ENCODE measurements at places on chromosomes 6 and 20. TPM values are rescaled to one million over a fixed set of nuclear protein-coding genes. Genes with fewer than 3 reads are reported as not detected.

- no peak overlapping the region for H3K27ac ChIP-seq
- no peaks in the 10 kb centered on the region for H3K4me1 ChIP-seq
- DNase-seq = no peak
Observed at GRCh38 chr20:35854713-35855348, 83.0 kb downstream of the PHF20 start.

DNA sequence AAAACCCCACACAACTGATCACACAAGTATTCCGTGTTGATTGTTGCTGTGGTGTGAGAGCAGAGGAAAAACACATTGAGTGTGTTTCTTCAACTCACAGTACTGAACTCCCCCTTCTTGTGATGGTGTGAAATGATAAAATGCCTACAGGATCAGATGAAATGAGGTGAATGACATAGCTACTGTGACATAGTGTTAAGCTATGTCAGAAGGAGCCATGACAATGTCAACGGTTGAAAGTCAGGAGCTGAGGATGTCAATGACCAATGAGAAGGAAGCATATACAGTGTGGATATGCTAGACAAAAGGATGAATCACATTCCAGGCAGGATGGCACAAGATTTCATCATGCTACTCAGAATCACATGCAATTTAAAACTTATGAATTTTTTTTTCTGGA lies 38.8 kb downstream of the WASF1 start:
- no peaks in the 10 kb centered on the region for H3K36me3 ChIP-seq
- H3K27ac ChIP-seq = no peak overlapping the region
- no peaks in the 10 kb centered on the region for H3K27me3 ChIP-seq
- H3K4me1 ChIP-seq = no peaks in the 10 kb centered on the region
- no peak for DNase-seq

- H3K4me1 ChIP-seq = peaks cover under 1% of the 10 kb centered on the region
- no peaks in the 10 kb centered on the region for H3K36me3 ChIP-seq
- no peak overlapping the region for H3K4me3 ChIP-seq
- no peak overlapping the region for H3K27ac ChIP-seq
Observed at GRCh38 chr20:14609328-14610221, 272.2 kb upstream of the FLRT3 start.

- H3K4me3 ChIP-seq = no peak overlapping the region
- no peaks in the 10 kb centered on the region for H3K27me3 ChIP-seq
- DNase-seq = no peak
Observed at GRCh38 chr6:68651011-68651985, 16.2 kb downstream of the ADGRB3 start.

- peak overlapping the region; percentile 62 for H3K4me3 ChIP-seq
- H3K36me3 ChIP-seq = no peaks in the 10 kb centered on the region
- H3K27me3 ChIP-seq = no peaks in the 10 kb centered on the region
- peaks cover 11% of the 10 kb centered on the region for H3K4me1 ChIP-seq
- H3K27ac ChIP-seq = peak overlapping the region; percentile 93
Observed at GRCh38 chr20:49187330-49187850, 744 bp downstream of the STAU1 start.

DNA sequence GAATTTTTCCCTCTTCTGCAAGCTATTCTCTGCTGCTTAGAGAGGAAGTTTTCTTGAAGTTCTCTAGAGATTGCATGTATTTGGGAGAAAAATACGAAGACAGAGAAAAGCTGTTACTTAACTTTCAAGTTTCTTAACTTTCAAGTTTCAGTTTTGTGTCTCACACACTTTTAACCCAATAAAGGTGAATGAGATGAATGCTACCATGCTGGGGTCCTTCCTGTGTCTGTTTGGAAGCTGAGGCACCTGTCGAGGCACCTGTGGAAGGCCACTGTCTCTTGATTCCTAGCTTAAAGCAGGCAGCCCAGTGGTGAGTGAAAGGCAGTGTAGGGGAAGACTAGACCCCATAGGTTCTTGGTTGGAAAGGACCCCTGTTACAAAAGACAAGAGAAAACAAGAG lies 372.8 kb upstream of the JARID2 start:
- no peaks in the 10 kb centered on the region for H3K4me1 ChIP-seq
- H3K36me3 ChIP-seq = no peaks in the 10 kb centered on the region
- H3K27ac ChIP-seq = no peak overlapping the region
- H3K4me3 ChIP-seq = no peak overlapping the region

GRCh38 chr6:72365773-72366172 lies 256.1 kb upstream of the KCNQ5 start:
- H3K27ac ChIP-seq = no peak overlapping the region
- no peak overlapping the region for H3K4me3 ChIP-seq
- H3K27me3 ChIP-seq = no peaks in the 10 kb centered on the region
- no peaks in the 10 kb centered on the region for H3K4me1 ChIP-seq
- no peak for DNase-seq

GRCh38 chr20:41889126-41889843 lies 271.1 kb upstream of the CHD6 start:
- H3K4me3 ChIP-seq = no peak overlapping the region
- H3K4me1 ChIP-seq = no peaks in the 10 kb centered on the region
- DNase-seq = no peak
- H3K36me3 ChIP-seq = no peaks in the 10 kb centered on the region
- H3K27ac ChIP-seq = no peak overlapping the region

- no peaks in the 10 kb centered on the region for H3K4me1 ChIP-seq
- H3K27me3 ChIP-seq = no peaks in the 10 kb centered on the region
- H3K36me3 ChIP-seq = no peaks in the 10 kb centered on the region
- no peak for DNase-seq
Observed at GRCh38 chr20:51480507-51481270, 61.8 kb downstream of the NFATC2 start.

GRCh38 chr6:36727505-36728021 lies 29.9 kb downstream of the RAB44 start:
- DNase-seq = no peak
- no peak overlapping the region for H3K4me3 ChIP-seq
- no peak overlapping the region for H3K27ac ChIP-seq
- no peaks in the 10 kb centered on the region for H3K36me3 ChIP-seq
- H3K4me1 ChIP-seq = no peaks in the 10 kb centered on the region

DNA sequence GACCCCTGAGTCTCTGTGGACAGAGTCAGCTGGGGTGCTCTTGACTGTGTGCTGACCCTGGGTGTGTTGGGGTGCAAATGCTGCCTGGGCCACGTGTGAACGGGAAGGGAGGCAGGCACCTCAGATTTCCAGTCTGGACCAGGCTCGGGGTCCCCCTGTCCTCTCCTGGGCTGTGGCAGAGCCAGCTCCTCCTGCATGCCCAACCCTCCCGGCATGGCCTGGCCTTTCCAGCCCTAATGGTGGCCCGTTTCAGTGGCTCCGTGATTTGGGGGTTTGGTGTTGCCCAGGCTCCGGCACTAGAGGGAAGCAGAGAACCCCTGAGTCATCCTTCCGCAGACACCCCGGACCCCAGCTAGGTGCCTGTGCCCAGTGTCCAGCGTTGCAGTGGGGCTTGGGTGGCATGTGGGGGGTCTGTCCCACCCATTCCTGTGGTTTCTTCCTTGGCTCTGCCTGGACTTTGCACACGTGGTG lies 9.1 kb downstream of the RBM38 start:
- H3K36me3 ChIP-seq = no peaks in the 10 kb centered on the region
- no peaks in the 10 kb centered on the region for H3K4me1 ChIP-seq
- no peak overlapping the region for H3K27ac ChIP-seq
- H3K4me3 ChIP-seq = no peak overlapping the region
- DNase-seq = peak; percentile 41

- no peak overlapping the region for H3K4me3 ChIP-seq
- no peaks in the 10 kb centered on the region for H3K27me3 ChIP-seq
- no peaks in the 10 kb centered on the region for H3K36me3 ChIP-seq
- no peak overlapping the region for H3K27ac ChIP-seq
Observed at GRCh38 chr20:10579942-10580341, 93.9 kb downstream of the JAG1 start.

- H3K36me3 ChIP-seq = no peaks in the 10 kb centered on the region
- no peaks in the 10 kb centered on the region for H3K27me3 ChIP-seq
- H3K4me1 ChIP-seq = no peaks in the 10 kb centered on the region
- H3K4me3 ChIP-seq = no peak overlapping the region
- no peak overlapping the region for H3K27ac ChIP-seq
- no peak for DNase-seq
Observed at GRCh38 chr20:9402141-9402540, 112.2 kb upstream of the LAMP5 start.

- H3K27me3 ChIP-seq = no peaks in the 10 kb centered on the region
- no peak overlapping the region for H3K4me3 ChIP-seq
- no peaks in the 10 kb centered on the region for H3K4me1 ChIP-seq
- no peak overlapping the region for H3K27ac ChIP-seq
- DNase-seq = no peak
Observed at GRCh38 chr6:81623106-81623759, 129.2 kb downstream of the TENT5A start.

- H3K36me3 ChIP-seq = no peaks in the 10 kb centered on the region
- no peaks in the 10 kb centered on the region for H3K27me3 ChIP-seq
- no peak overlapping the region for H3K27ac ChIP-seq
- no peak for DNase-seq
- H3K4me3 ChIP-seq = no peak overlapping the region
- H3K4me1 ChIP-seq = no peaks in the 10 kb centered on the region
Observed at GRCh38 chr6:321158-321438, 28.8 kb downstream of the DUSP22 start.

- H3K36me3 ChIP-seq = no peaks in the 10 kb centered on the region
- no peak overlapping the region for H3K4me3 ChIP-seq
- H3K27me3 ChIP-seq = no peaks in the 10 kb centered on the region
- no peak for DNase-seq
- no peaks in the 10 kb centered on the region for H3K4me1 ChIP-seq
- H3K27ac ChIP-seq = no peak overlapping the region
Observed at GRCh38 chr20:43899274-43900120, 15.2 kb upstream of the TOX2 start.

- H3K27ac ChIP-seq = no peak overlapping the region
- no peaks in the 10 kb centered on the region for H3K4me1 ChIP-seq
- no peak overlapping the region for H3K4me3 ChIP-seq
- no peak for DNase-seq
Observed at GRCh38 chr20:57167971-57168701, 98.3 kb downstream of the BMP7 start.

- H3K27me3 ChIP-seq = no peaks in the 10 kb centered on the region
- peak overlapping the region; percentile 67 for H3K27ac ChIP-seq
- DNase-seq = no peak
- H3K4me1 ChIP-seq = no peaks in the 10 kb centered on the region
Observed at GRCh38 chr6:26457264-26457805, 420 bp upstream of the BTN2A1 start.

GRCh38 chr6:121090492-121090891 lies 243.8 kb downstream of the TBC1D32 start:
- no peak overlapping the region for H3K27ac ChIP-seq
- H3K36me3 ChIP-seq = no peaks in the 10 kb centered on the region
- DNase-seq = no peak

Gene GPLD1
- total RNA-seq = 0.98 TPM

Gene ZBTB46
- total RNA-seq = 2.8 TPM

Gene COL21A1
- 0.28 TPM for total RNA-seq

Gene SYCP2
- total RNA-seq = 4.7 TPM

Gene SLC17A3
- not detected for total RNA-seq

Gene FNDC1
- 0.56 TPM for total RNA-seq

Gene SCRT2
- 0.09 TPM for total RNA-seq

Gene MOG
- total RNA-seq = not detected

Gene CST8
- total RNA-seq = not detected

Gene GGT7
- 23.7 TPM for total RNA-seq

Gene EPPIN
- total RNA-seq = not detected

Gene PPP1R14C
- total RNA-seq = 0.90 TPM

Gene GMPR
- 4.6 TPM for total RNA-seq

Gene C4A
- 789 TPM for total RNA-seq

Gene CDSN
- not detected for total RNA-seq

Gene PRL
- not detected for total RNA-seq

Gene HLA-DMB
- total RNA-seq = 42.6 TPM

Gene SULF2
- 4.5 TPM for total RNA-seq

Gene CLIC5
- total RNA-seq = 1.7 TPM

Data from pancreas (tissue), 10 donors.